Memory B cell (primary cell): ENCODE measurements at places on chromosomes 5 and 9.
A peak's percentile ranks its signal among the peaks of the same experiment; 100 is the strongest.

GRCh38 chr9:83622433-83622938 lies 457 bp upstream of the IDNK start:
- peak; percentile 0 for DNase-seq

GRCh38 chr5:107367480-107367879 lies 303.3 kb downstream of the EFNA5 start:
- no peak for DNase-seq

DNA sequence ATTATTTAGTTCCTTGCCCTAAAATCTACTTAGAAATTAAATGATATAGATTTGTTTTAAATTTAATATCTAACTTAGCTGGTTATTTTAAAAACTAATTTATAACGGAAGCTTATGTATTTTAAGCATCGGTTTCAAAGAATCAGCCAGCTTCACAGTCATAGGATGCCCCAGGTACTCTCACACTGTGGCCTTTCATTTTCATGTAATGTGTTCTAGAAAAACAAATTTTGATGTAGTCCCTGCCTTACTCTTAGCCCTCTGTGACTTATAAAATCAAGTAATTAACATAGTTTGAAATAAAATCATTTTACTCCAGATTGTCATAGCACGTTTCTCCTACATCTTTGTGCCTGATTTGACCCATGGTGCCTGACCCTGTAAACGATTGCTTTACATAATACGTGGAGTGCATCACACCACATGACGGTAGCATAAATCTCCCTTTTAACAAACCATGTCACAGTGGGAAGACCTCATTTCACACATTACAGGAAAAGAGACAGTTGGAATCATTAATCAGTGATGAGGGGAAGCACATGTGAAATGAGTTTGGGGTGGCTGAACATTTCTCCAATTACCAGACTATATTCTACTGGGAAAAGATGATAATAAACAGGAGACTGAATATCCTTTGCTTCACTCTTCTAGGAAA lies 731.5 kb upstream of the CDH9 start:
- no peak for DNase-seq

DNA sequence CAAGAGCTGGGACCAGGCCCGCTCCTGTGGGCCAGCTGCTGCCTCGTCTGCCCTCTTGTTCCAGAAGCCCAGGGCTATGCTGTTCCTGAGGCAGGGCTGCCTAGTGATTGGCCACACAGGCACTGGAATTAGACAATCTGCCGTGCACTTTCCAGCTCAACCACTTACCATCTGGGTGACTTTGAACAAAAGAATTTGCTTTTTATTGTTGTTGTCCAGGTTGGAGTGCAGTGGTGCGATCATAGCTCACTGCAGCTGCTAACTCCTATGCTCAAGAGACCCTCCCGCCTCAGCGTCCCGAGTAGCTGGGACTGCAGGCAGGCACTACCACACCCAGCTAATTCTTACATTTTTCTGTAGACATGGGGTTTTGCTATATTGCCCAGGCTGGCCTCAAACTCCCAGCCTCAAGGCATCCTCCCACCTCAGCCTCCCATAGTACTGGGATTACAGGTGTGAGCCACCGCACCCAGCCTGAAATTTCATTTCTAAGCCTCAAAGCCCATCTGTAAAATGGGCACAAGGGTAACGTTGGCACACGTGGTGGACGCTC lies 1.2 kb upstream of the NEK6 start:
- DNase-seq: no peak

DNA sequence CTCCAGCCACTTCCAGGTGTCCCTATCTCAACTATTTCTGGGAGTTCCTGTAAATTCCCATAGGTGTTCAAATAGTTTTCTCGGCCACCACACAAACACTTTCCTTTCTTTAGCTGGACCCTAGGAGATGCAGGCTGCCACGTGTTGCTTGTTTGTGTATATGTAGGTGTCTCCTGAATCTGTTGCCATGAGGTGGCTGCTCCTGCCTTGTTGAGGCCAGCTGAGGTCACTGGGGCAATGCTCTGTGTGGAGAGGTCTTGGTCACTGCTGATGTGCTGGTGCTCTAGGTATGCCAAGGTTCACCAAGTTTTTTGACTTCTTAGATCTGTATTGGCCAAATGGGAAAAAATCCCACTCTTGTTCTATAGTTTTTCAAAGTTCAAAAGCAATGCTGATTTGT lies 132.5 kb upstream of the CHD1 start:
- no peak for DNase-seq

GRCh38 chr5:14946815-14947620 lies 75.4 kb upstream of the ANKH start:
- DNase-seq: peak; percentile 35

DNA sequence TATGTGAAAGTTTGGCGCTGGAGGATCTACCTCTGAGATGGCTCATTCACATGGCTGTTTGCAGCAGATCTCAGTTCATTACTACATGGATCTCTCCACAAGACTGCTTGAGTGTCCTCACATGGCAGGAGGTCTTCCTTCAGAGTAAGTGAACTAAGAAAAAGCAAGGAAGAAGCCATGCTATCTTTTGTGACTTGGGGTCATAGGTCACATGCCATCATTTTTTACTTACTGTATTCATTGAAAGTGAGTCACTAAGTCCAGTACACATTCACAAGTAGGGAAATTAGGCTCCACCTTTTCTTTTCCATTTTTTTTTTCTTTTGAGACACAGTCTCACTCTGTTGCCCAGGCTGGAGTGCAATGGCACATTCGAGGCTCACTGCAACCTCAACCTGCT lies 8.7 kb upstream of the CDKN2AIPNL start:
- no peak for DNase-seq
